Activated CD8-positive, alpha-beta memory T cell treated with anti-CD3 and anti-CD28 coated beads for 4 hours (primary cell): ENCODE measurements at places on chromosomes 7 and 10.

DNA sequence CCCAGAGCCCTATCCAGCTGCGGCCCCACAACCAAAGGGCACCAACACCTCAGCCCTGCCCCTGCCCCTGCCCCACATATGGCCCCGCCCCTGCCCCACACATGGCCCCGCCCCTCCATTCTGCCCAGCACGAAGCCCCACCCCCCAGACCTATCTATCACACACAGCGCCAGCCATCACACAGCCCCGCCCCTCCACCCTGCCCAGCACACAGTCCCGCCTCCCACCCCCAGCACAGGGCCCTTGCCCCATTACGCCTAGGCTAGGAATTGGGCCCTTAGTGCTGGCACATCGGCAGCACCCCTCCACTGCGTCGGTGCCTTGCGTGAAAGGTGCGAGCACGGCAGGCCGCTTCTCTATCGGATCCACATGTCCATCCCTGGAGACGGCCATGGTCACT is 126.8 kb downstream of the MAD1L1 start:
- DNase-seq: no peak

- no peak for DNase-seq
Measured at GRCh38 chr10:85238676-85239075, 910.3 kb downstream of the CCSER2 start.

DNA sequence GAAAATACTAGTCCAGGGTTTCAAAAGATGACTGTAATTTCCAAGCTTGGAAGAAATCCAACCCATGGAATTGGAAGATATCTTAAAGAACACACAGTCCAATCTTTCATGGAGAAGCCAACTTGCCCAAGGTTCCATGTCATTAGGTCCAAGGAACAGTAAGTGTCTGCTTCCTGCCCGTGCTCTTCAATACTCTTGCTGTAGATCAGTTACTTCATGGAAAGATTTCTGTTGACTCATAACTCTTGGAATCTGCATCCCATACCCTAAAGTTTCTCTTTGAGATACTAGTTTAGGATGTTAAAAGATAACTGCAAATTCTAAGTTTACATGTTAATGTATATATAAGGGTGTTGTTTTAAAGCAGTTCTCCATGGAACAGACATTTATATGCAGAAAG is 127.9 kb upstream of the SLC13A1 start:
- DNase-seq: no peak

DNA sequence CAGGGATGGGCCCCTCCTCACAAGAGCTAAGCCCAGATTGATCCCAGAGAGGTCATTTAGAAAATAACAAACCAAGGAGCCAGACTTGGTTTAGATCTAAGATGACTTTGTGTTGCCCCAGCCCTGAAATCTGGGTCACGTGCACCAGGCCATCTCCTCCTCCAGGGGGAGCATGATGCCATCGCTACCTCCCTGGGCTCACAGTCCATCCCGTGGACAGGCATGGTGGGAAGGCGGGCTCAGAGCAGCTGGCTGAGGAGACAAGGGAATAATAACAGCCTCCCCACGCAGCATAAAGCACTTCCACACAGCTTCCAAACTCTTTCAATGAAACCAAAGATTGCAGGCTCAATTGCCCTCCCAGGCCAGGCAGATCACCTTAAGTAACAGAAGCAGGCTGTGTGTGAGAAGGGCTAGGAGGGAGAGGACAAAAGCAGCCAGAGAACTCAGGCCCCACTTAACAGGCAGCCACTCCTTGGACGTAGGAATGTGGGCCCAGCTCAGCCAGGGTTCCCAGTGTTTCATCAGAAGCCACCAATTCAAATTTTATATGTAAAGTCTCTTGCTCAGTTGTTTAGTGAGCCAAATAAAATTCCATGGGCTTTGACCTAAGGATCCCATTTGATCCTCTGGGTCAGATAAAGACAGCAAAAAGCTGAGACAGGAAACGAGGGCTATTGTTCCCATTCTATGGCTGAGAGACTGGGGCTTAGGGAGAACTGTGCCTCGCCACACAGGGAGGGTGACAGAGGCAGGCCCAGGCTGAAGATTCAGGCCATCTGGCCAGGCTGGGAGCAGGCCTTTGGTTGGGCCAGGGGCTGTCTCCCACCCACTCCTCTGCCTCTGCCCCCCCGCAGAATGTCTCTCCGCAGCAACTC is 100.2 kb downstream of the COL13A1 start:
- no peak for DNase-seq
